Stimulated activated CD8-positive, alpha-beta memory T cell treated with anti-CD3 and anti-CD28 coated beads, Interleukin-7, amount 100 ng/mL, for 24 hours (primary cell): ENCODE measurements at places on chromosomes 3 and 15.

- DNase-seq: no peak
Observed at GRCh38 chr3:22392859-22393258, 641.8 kb upstream of the ZNF385D start.

DNA sequence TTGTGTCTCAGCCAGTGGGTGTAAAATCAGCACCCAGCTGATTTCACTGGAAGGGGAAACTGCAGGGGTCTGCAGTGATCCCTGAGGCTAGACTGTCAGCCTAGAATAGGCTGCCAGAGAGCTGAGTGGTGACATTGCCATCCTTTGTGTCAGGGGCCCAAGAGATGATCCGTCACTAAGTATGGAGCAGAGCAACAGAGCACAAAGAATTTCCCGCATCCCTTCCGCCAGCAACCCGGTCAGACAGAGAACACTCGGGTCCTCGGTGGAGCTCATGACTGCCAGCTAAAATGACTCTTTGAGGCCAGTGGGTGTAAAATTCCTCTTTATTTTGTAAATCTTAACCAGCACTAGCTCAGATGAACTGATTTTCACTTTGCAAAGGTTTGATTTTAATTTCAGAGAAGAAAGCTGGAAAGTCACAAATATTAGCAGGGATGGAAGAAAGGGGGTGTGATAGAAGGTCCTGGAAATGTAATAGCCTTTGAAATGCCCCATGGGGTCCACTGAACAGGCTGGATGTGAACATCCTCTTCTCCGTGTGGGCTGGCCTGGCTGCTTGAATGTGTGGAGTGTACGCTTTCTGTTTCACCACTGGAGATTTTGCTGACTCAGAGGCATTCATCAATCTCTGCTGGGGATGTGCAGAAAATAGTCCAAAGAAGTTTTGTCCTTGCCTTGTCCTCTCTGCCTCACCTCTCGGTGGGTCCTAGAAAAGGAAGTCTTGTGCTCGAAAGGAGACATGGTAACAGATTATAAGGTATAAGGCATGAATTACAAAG, 138.8 kb downstream of the SV2B start:
- DNase-seq: no peak

- DNase-seq: no peak
Observed at GRCh38 chr3:89628856-89629670, 521.6 kb downstream of the EPHA3 start.

DNA sequence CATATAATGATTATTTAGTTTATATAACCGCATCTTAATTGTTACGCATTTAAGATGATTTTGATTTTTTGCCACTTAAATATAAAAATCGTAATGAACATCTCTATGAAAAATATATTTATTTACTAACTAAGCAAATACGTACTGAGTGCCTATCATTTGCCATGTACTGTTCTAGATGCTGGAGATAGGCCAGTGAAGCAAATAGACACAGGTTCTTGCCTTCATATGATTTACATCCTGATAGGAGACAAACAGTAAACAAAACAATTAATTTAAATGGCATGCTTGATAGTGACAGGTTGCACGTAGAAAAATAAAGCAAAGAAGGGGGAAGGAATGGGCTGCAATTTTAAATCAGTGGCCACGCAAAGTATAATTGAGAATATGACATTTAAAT, 217.2 kb downstream of the KCNH8 start:
- DNase-seq: no peak

DNA sequence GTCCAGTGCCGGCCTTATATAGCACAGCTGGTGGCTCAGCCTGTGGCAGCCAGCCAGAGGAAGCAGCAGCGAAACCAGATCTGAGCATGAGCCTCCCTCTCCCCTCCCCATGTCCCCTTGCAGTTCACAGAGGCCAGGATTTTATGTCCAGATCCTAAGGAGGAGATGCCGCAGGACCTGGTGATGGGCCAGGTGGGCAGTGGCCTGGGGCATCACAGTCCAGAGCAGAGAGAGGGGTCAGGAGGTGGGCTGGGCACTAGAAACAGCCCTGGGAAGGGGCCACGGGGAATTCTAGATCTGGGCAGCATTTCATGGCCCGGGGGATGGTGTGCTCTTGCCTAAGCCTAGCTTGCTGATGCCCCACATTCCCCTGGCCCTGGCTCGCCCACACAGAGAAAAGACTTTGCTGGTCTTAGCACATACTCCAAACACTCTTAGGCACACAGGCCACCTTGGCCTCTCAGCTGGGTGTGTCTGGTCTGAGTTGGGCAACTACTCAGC, 259 bp upstream of the CILP start:
- DNase-seq: no peak

- DNase-seq: no peak
Observed at GRCh38 chr15:52220937-52221660, 29.9 kb upstream of the GNB5 start.

- DNase-seq: no peak
Observed at GRCh38 chr3:177946048-177946447, 590.2 kb upstream of the KCNMB2 start.

- DNase-seq: no peak
Observed at GRCh38 chr3:58419780-58420507, 13.7 kb downstream of the PDHB start.

GRCh38 chr15:70882361-70882760, 9.9 kb downstream of the THAP10 start:
- DNase-seq: no peak

DNA sequence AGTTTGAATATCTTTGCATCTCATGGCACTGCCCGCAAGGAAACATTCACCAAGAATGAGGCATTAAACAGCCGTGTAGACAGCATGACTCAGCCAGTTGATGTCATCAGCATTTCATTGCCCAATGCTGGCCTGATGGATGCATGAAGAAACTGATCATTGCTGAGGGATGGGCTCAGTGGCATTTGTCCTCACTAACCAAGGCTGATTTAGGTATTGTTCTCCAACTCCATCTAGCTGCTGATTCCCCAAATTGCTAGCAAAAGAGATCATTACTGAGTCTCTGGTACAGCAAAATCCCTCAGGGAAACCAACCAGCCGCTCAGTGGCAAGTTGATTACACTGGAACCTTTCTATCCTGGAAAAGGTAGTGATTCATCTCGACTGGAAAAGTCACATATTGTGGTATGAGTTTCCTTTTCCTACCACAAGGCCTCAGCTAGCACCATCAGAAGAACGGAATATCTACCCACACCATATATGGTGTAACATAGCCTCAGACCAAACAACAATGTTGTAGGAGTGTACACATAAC, 186.5 kb upstream of the GAP43 start:
- no peak for DNase-seq

DNA sequence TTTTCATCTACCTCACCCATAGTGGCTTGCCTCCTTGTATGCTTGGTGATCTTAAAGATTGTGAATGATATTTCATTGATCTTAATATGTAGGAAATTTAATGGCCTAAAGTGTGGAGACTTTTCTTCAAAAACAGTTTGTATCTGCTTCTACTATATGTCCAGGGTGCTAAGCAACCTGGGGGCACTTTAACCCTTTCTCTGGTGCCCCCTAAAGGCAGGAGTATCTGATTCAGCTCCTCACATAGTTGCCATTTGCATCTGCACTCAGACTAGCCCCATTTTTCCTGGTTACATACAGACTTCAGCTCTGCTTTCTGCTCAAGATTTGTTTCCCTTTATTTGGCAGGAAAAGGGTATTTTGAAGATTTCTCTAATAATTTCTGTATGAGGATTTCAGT, 5.2 kb upstream of the PFN2 start:
- no peak for DNase-seq

DNA sequence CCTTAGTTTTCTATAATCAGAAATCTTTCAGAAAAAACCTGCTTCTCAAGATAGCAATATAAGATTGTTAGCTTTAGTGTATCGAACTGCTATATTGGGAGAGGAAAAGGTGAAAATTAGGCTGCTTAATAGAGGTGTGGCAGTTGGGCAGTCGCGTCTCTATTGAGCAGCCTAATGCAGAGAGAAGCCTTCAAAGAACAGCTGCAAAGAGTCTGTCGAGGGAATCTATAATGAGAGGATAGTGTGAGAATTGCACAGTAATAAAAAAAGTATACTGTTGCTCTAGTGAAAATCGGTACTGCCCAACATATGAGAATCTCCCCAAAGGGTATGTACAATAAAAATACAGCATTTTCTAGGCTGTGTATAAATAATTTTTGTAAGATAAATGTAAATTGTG, 184.4 kb downstream of the TCF12 start:
- no peak for DNase-seq

GRCh38 chr15:101470548-101471239, 18.8 kb downstream of the PCSK6 start:
- no peak for DNase-seq

- DNase-seq: no peak
Observed at GRCh38 chr3:25938566-25939325, 148.9 kb downstream of the OXSM start.

- DNase-seq: no peak
Observed at GRCh38 chr3:119230745-119231144, 9.9 kb downstream of the B4GALT4 start.

DNA sequence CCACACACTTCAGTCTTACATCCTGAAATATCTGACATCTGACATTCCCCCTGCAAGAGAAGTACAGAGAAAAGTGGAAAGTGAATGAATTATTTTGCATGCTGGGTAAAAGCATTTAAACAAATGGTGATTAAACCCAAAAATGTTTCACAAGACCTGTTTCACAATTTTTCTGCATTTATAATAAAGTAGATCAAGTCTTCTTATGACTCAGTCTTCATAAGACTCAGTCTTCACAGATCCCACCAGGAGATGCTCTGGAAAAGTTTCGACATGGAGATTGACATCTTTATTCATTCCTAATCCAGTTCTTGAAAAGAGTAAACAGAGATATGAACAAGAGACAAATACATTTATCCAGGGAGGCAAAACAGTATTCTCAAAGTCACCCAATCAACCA, 13.2 kb upstream of the EDC3 start:
- no peak for DNase-seq

GRCh38 chr3:12049675-12050074, 45.5 kb downstream of the SYN2 start:
- DNase-seq: no peak

DNA sequence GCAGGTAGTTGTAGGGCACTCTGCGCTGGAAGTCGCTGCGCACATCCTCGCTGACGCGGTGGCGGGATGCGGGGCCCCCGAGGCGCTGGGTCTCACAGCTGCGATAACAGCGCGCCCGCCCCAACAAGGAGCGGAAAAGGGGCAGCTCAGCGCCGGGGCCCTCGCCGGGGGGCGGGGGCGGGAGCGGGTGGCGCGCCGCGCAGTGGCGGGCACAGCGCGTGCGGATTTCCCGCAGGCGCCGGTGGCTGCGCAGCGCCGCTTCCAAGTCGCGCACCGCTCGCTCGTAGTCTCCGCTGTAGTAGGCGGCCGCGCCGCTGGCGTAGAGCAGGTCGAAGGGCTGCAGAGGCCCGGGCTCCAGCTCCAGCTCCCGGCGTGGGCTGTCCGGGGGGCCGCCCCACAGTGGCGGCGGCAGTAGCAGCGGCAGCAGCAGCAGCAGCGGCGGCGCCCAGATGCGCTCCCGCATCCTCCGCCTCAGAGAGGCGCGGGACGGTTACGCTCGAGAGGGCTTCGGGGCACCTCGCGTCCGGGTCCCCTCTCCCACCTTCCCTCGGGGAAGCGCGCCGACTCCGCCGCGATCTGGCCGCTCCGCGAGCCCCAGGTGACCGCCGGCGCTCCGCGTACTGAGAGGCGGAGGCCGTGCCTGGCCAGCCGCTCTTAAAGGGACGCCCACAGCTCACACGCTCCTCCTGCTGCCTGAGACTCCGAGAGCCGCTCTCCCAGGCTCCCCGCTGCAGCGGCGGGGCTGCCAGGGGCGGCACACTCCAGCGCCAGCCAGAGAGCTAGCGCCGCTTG, at the start of gene P3H2:
P3H2 (minus strand) TSS at position 629 of the 792 bp plus-strand sequence; CDS start at position 463, 166 bp downstream.
- DNase-seq: no peak

- no peak for DNase-seq
Observed at GRCh38 chr15:92633418-92633817, 22.2 kb downstream of the FAM174B start.

DNA sequence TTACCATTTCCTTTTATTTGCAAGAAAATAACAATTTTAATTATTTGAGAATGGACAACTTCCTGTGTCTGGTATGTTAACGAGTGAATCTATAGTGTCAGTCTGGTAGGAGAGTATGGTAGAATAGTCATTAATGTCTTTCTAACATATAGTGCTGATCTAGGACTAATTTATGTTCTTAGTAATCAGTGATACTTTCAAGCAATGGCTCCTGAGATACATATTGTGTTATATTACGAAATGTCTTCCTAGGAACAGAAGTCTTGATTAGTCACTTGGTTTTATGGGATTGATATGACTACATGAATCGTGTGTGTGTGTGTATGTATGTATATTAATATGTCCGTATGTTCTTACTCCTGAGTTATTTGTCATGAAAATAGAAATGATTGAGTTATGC, 66.6 kb upstream of the PAQR5 start:
- no peak for DNase-seq

- no peak for DNase-seq
Observed at GRCh38 chr3:72077473-72078259, 292.7 kb upstream of the PROK2 start.

GRCh38 chr3:15635121-15635661, 33.6 kb downstream of the BTD start:
- DNase-seq: no peak

DNA sequence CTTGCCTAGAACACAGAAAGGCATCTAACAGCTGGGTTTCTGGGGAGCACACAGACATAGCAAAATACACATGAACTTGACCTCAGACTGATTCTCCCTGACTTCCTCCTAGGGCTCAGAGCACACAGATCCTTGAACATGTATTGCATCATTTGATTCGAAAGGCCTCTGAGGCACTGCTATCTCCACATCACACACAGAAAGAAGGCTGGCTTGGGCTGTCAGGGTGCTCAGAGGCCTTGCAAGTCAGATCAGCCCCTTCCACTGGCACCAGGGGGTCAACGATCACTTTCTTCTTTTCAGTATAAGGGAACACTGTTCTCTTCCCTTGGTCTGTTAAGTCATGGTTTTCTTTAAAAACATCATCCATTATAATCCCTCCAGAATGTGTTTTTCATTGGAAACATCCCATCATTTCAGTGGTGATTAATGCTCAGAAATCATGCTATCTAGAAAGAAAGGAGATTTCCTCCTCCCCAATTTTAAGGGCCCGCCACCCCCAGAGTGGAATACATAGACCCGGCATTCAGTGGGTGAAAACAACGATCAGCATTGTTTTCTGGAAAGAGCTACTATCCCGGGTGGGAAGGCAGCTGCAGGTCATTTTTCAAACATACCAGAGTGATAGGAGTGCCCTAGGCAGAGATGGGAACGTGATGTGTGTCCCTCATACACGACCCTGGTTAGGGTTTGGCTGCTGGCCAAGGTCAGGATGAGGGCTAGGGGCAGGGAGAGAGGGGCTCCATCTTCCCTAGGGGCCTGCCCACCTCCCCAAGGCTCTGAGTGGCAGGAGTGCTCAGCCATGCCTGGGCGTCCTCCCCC, 253.3 kb upstream of the LYSMD4 start:
- DNase-seq: no peak

GRCh38 chr15:101490408-101490891, 943 bp upstream of the PCSK6 start:
- DNase-seq: no peak

DNA sequence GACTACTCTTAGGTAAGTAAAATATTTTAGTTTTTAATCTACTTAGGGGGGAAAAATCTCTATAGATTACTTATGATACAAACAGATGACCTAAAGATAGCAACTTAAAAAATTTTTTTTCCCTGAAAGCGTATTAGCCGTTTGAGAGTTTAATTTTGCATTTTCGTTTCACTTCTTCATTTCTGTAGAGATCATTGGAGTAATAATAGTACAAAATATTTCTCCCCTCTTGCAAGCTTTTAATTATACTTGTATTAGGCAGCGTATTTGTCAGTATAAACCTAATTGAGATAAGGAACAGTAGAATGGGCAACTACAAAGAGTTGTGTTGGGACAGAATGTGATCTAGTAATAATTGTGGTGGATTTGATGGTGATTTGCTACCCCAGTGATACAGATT, 10.3 kb downstream of the SKIL start:
- DNase-seq: no peak
